COR-L47 (cell line): ENCODE measurements at places on chromosomes 4 and X.

GRCh38 chr4:123802082-123802645 lies 405.6 kb downstream of the SPRY1 start:
- no peak for DNase-seq

DNA sequence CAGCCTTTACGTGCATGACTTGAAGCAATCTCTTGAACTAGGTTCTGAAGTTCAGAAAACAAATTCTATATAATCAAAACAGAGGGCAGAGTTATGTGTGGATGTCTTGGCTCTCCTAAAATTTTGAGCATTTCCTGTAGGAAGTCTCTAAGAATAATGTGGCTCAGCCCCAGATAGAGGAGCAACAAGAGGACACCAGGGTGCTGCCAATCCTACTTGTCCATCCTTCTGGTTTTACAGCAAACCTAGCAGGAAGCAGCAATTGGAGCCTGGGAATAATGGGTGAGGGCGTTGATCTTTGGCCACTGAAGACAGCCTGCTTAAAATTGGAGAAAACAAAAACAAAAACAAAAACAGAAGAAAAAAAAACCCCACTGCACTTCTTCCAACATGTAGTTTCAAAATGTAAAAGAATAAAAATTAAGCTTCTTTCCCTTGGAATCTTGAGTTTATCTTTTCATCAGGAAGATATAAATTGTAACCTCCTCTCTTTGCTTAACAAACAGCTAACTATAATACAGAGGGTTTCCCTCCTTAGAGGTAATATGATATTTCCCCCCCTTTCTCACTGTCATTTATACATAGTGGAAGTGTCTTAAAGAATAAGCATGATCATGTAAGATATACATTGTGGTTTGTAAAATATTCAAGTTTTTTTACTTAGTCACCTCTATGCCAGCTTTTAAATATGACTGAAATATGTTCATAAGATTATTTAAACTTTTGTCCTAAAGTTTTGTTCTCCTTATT lies 130.6 kb downstream of the FBXO8 start:
- DNase-seq = no peak

DNA sequence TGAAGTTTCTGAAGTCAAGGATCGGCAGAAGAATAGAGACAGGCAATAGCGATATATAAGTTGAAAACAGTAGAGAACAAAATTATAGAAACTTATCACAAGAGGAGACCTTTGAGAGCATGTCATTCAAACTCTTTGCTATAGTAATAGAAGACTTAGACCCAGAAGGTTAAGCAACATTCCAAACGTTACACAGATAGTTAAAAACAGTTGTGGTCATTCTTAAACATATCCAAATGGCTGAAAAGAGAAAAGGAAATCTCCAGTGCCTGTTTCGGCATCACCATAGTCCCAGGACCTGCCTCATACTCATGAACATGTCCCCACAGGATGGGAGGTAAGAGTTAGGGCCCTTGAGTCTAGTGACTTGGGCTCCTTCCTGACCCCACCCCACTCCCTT lies 258.1 kb upstream of the NOCT start:
- no peak for DNase-seq

DNA sequence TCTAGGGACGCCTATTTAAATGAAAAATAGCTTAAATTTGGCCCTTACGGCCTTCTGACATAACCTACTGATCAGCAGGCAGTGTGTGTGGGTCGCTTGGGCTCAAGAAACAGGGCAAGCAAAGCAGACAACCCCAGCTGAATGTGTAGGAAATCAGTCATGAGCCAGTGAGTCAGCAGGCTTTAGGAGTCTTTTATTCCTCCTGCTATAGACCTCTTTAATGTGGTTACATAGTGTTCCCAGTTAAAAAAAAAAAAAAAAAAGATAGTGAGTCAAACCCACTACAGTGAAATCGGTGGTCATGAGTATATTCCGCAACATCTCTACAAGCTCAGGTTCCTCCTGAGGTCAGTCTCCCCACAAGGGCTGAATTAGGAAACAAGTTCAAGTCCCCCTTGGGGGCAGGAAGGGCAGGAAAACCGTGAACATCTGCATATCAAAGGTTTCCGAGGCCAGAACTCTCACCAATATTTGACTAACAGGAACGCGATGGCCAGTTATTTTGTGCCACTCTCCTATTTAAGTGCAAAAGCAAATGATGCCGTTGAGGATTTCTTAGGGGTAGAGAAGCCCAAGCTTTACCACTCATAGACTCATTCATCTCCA lies 32.7 kb downstream of the ACSL1 start:
- DNase-seq = no peak

- no peak for DNase-seq
Measured at GRCh38 chrX:153379508-153379907, 21.6 kb downstream of the PNMA6E start.

DNA sequence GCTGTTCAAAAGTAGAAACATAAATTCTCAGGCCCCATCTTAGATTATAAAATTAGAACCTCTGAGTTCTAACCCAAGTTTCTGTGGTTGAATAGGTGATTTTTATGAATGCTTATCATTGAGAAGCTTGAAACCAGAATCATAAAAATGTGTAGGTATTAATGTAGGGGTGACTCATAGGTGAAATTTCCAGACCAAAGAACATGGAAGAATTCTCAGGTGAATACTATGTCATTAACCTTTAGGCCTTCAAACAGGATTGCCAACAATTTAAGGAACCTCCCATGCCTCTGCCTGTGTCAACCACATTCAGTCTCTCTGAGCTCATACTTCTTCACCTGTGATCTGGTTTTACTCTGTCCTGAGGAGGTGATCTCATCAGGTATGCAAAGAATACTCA lies 177.8 kb downstream of the NPFFR2 start:
- no peak for DNase-seq

GRCh38 chr4:33941854-33942253 lies 2302.5 kb downstream of the ARAP2 start:
- DNase-seq = no peak

DNA sequence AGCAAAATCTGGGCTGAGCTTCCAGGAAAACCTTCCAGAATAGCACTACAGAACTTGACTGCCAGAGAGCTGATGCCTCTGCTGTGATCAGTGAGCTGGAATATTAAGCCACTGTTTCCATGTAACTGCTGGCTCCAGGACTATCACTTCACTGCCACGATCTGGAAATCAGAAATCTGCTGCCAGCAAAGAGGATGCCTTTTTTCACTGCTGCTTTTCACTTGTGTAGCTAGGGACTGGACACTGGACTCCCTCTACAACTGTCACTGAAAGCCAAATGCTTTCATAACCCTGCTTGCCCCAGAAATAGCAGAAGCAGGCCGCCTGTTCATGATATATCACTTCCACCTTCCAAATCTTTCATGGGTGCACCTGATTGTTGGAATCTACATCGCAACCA lies 9.4 kb upstream of the AP1S2 start:
- DNase-seq = no peak

DNA sequence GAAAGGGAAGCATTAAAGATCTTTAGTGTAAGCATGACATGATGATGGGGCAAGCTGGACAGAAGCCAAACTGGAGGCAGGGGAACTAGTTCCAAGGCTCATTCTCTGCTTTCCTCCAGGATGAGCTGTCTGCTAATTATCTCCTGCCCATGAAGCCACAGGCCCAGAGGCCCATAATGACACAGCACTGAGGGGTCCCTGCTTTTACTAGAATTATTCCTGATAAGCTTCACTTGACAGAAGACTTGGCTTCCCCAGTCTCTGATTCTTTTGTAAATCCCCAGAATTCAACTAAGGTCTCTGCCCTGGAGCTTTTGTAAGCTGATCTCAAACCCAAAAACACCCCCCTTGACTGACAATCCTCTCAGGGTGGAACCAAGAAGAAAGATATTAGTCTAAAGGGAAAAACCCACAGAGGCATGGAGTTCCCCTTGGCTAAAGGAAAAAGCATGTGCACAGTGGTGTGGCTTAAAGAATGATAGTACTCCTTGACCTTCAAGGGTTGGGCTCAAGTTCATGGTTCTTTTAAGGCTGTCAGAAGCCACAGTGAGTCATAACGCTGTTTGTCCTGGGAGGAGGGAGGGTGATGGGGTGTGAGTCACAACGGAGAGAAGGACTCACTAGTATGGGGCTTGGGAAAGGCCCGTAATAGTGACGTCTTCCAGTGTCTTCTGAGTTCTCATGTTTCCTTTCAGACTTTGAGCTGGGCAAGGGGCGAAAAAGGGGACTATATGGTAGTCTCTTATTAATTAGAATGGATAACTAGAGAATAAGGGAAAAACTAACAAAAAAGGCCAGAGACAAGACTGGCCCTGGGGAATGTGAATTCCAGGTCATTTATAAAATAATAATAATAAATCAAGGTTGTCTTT lies 146.0 kb upstream of the CPEB2 start:
- no peak for DNase-seq

- DNase-seq = no peak
Measured at GRCh38 chrX:24424948-24425347, 40.1 kb upstream of the PDK3 start.

- no peak for DNase-seq
Measured at GRCh38 chr4:138255917-138256597, 13.9 kb upstream of the SLC7A11 start.

GRCh38 chrX:126994032-126994600 lies 174.6 kb downstream of the PRR32 start:
- DNase-seq = no peak

- DNase-seq = no peak
Measured at GRCh38 chr4:3246458-3247398, 2.2 kb upstream of the MSANTD1 start.

DNA sequence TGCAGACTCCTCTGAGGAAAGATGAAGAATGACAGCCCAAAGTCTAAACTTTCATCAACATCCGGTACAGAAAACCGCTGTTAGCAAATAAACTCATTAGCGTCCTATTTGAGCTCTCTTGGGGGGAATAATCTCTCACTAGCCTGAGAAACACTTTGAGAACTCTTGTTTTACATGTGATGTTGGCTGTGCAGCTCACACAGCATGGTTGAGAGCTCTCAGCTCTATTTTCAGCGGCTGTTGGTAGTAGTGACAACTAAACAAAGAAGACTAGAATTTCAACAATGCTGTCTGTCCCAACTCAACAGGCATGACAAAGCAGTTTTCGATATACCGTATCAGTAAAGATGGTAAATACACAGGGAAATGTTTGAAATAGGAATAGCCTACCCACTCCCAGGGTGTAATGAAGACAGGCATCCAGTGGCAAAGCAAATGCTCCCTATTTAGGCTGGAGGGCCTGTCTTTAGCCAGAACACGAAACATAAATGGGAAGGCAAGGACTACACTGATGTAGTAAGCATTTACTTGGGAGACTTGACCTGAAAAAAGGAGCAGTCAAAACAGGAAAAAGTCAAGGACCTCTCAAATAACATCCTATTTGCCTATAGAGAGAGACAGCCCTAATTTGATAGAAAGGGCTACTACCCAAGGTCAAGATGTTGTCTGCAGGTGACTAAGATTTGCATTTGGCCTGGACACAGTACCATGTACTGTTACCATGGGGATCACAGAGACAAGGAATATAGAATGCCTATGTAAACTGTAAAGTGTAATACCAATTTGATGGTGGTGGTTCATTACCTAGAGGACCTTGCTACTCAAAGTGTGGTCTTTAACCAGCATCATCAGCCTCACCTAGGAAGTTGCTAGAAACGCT lies 60.4 kb downstream of the PPEF2 start:
- DNase-seq = no peak

DNA sequence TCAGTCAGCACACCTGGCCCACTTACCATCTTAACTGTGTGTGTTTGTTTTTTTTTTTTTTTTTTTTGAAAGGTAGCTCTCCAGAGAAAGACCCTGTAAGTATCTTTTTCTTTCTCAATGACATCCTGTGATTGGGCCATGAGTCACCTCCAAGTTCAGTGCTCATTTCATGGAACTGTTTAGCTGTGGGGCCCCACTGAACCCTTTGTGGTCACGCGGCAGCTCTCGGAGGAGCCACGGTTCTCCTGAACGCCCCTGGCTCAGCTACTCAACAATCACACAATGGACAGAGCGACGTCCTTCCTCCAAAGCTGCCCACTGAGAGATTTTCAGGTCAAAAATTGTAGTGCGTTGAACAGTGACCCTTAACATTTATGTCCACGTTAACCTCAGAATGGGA lies 14.2 kb upstream of the IL3RA start:
- no peak for DNase-seq

DNA sequence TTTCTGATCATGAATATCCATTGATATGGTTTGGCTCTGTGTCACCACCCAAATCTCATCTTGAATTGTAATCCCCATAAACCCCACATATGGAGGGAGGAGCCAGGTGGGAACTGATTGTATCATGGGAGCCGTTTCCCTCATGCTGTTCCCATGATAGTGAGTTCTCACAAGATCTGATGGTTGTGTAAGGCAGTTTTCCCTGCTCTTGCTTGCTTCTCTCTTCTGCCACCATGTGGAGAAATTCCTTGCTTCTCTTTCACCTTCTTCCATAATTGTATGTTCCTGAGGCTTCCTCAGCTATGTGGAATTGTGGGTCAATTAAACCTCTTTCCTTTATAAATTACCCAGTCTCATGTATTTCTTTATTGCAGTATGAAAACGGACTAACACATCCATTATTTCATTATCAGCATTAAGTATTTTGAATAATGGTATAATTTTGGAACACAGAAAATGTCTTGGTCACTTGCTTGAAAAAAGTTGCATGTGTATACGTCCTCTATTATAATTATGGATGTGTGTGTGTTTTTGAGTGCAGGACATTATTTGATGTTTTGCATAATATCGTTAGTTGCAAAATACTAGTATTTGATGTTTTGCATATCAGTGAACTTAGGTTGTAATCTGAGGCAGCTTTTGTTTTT lies 334.6 kb downstream of the PCDH10 start:
- DNase-seq = peak; percentile 17
